ENCODE measurements at places on chromosomes 7 and 10.

GRCh38 chr7:128940494-128941322 is 3.0 kb downstream of the IRF5 start:
- DNase-seq = peak; percentile 93

- no peak for DNase-seq
Observed at GRCh38 chr7:13563257-13563656, 426.2 kb downstream of the ETV1 start.

GRCh38 chr10:113566888-113567287 is 14.0 kb downstream of the HABP2 start:
- no peak for DNase-seq

GRCh38 chr7:78649976-78650375 is 803.5 kb downstream of the MAGI2 start:
- DNase-seq = no peak

- no peak for DNase-seq
Observed at GRCh38 chr10:30839652-30840051, 192.0 kb downstream of the ZNF438 start.

DNA sequence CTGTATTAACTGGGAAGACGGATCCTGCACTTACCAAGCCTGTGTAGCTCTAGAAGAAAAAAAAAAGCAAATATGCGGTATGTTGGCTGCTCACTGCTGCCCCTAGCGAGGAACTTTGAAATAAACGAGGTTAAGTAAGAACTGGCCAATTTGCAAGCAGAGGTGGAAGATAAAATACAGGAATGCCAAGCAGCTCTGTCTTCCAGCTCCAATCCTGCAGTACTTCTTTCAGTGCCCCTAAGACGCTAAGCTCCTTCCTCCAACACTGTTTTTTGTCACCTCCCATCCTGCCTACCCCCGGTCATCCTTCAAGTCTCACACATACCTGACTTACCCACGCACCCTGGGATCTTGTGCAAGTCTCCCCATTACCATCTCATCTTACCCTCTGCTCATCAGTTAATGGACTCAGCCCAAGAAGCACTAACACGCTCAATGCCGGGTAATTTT is 809 bp downstream of the C10orf143 start:
- DNase-seq = no peak

- no peak for DNase-seq
Observed at GRCh38 chr10:125415006-125415633, 254.8 kb upstream of the CTBP2 start.
